ENCODE measurements at places on chromosomes 4 and X. TPM values are rescaled to one million over a fixed set of nuclear protein-coding genes. Genes with fewer than 3 reads are reported as not detected.

Gene VSIG1
- total RNA-seq: 0.61 TPM

Gene PASD1
- not detected for total RNA-seq

Gene WDR45
- 19.6 TPM for total RNA-seq

Gene STK32B
- total RNA-seq: not detected

Gene TAF7L
- not detected for total RNA-seq

Gene PIN4
- total RNA-seq: 5.0 TPM

Gene TMSB4X
- 5,169 TPM for total RNA-seq

Gene FHIP1A
- 0.86 TPM for total RNA-seq

Gene TRIM60
- total RNA-seq: not detected

Gene KLF8
- 1.2 TPM for total RNA-seq

Gene NAA11
- not detected for total RNA-seq

Gene TCEAL2
- total RNA-seq: 0.41 TPM

Gene GAGE1
- total RNA-seq: not detected

Gene SLIT2
- total RNA-seq: not detected

Gene RBM46
- total RNA-seq: not detected

Gene PLXNB3
- total RNA-seq: 7.7 TPM

Gene CENPC
- total RNA-seq: 32.0 TPM

Gene DACH2
- total RNA-seq: not detected

Gene C4orf51
- total RNA-seq: not detected

Gene XAGE1A
- not detected for total RNA-seq

Gene SSX4
- not detected for total RNA-seq

Gene COX7B2
- not detected for total RNA-seq

Gene ABCG2
- total RNA-seq: 0.25 TPM

Gene GLA
- 44.6 TPM for total RNA-seq

Gene CT47B1
- not detected for total RNA-seq

Gene OPRPN
- not detected for total RNA-seq

Gene PJA1
- 22.6 TPM for total RNA-seq

Gene CYLC1
- not detected for total RNA-seq
